ENCODE measurements at places on chromosomes 12 and 14. TPM values are rescaled to one million over a fixed set of nuclear protein-coding genes. Genes with fewer than 3 reads are reported as not detected.

Gene KRT77
- not detected for total RNA-seq

GRCh38 chr12:79424109-79424721 is 266.5 kb downstream of the PAWR start:
- no peak for DNase-seq

- DNase-seq, result no peak
Observed at GRCh38 chr12:75750716-75751306, 239.4 kb upstream of the KRR1 start.

DNA sequence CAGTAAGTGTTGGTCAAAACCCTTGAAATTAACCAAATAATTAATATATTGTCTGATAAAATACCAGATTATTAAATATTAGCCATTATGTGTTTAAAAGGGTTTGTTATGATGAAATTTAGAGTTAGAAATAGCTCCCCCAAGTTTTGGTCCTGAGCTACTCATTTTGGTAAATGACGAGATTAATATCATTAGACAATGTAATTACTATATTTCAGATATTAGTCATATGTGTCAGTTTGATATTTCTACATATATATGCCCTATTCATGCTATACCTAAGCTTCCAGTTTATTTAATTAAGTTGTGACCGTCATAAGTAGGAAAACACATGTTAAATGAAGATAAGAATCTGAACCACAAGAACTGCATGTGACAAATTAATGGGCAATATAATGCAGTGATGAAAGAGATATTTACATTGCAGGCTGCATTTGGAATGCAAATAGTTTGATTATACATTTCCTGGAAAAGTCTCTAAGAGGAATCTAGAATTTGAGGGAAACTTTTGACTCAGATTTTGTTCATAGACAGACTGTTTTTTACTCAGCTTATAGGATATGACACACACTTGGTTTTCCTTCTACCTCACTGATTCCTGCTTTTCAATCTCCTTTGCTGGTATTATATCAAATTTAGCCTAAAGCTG is 70.5 kb downstream of the TBC1D30 start:
- DNase-seq, result no peak

GRCh38 chr14:49769581-49770211 is 1.7 kb downstream of the KLHDC2 start:
- no peak for DNase-seq
